ENCODE measurements at places on chromosomes 7 and 10.

GRCh38 chr7:121525155-121525819 lies 129.2 kb upstream of the FAM3C start:
- no peak for DNase-seq

- DNase-seq = no peak
Observed at GRCh38 chr7:158409816-158410330, 177.8 kb downstream of the PTPRN2 start.

DNA sequence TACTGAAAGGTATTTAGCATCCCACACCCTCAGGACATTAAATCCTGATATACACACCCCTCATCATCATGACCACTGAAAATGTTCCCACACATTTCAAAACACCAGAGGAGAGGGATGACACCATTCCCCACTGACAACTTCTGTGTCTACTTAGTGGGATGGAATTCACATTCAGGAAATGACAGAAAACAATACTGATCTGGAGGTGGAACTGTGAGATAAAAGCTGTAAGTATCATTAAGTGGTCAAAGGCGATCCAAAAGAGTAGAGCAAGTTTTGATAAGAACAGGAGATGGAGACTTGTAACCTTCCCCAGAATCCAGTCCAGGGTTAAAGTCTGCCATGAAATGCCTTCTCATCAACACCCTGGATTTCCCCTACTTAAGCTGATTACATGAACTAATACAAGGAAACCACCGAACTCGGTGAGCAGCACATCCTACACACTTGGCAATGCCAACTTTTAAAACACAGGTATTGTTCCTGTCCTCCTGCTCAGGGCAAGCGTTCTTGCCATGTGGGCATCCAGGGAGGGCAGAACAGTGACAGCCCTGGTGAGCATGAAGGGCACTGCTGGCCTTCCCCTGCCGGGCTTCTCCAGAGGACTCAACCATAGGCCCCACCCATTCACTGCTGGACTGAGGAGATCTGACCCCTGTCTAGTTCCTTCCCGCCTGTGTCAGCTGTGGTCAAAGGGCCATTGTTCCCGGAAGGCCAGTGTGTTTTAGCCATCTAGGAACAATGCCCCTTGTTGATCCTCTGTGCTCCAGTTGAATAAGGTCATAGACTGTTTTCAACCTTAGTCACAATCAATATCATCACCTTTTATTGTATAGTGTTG lies 85.0 kb downstream of the SGMS1 start:
- DNase-seq = no peak

DNA sequence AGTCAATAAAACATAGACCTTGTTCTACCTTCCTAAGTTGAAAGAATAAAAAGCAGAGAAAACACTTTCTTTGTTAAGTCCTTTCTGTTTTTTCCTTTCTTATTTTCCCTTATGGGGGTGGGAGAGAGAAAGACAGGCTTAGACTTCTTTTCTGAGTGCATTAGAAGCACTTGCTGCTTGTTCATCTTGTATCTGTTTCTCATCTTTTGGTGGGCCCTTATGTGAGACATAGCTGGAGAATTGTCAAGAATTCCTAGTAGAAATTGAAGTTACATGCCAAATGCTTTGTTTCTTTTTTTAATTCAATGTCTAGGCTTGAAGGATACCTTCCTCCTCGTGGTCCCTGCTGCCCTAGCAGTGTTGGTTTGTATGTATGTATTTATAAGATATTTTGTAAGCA lies 6.7 kb downstream of the EIF4EBP2 start:
- DNase-seq = no peak

GRCh38 chr10:106296750-106297392 lies 867.6 kb downstream of the SORCS1 start:
- DNase-seq = no peak

DNA sequence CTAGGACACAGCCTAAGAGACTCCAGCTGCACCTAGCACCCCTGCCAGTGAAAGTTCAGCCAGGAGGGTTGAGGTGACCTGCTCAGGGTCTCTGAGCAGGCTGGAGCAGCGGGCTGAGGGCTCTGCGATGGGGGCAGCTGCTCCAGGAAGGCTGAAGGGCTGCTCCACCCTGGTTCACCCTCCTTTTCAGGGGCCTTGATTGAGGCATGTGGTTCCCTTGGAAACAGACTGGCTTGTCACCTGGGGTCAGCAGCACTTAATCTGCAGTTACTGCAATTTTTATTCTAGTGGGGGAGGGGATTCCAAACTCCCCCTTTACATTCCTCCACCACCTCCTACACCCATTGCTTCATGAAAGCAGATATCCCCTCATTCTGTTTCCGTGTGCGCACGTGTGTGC lies 85.3 kb upstream of the UNC5B start:
- DNase-seq = no peak

DNA sequence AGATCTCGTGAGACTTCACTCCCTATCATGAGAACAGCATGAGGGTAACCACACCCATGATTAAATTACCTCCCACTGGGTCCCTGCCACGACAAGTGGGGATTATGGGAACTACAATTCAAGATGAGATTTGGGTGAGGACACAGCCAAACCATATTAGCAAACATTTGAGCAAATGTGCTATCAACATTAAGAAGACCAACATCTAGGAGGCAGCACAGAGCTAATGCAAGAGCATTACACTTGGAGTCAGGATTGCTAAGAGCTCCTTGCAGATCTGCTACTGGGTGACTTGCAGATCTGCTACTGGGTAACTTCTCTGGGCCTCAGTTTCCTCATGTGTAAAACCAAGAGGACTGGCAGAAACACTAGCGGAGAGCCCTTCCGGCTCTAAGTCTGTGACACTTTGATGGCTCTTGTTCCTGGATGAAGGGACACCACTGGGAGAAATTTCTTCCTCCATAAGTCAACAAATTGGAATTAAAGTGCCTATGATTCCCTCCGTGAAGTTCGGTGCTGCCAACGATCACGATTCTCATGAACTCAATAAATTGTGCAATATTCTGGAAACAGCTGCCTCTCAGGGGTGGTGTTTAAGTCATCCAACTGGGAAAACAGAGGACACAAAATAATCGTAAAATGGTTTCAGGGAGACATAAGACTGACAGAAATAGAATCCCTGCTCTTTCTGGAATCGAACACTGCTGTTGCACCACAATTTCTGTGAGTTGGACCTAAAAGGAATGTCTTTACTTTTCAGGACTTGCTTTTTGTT lies 115.8 kb upstream of the ITGB1 start:
- DNase-seq = peak; percentile 4

GRCh38 chr7:94650147-94651051 lies 5.5 kb downstream of the SGCE start:
- no peak for DNase-seq

- DNase-seq = peak; percentile 72
Observed at GRCh38 chr10:11403116-11403515, 208.3 kb downstream of the USP6NL start.

- no peak for DNase-seq
Observed at GRCh38 chr7:80600046-80600445, 38.4 kb upstream of the CD36 start.

DNA sequence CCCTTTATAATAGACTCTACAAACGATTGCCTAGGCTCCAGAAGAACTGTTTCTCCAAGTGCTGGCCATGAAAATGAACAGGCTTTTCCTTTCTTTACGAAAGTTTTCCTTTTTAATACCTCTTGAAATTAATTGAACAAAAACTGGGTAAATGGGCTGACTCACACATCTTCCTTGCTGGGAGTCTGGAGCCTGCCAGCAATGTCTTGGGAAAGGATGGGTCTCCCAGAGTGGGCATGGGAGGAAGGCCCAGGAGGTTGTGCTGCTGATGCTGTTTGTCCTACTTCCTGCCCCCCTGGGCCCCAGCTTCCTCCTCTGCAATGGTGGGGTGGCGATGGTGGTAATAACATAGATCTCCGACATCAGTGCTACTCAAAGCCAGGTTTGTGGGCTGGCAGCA lies 174.1 kb downstream of the RPS24 start:
- no peak for DNase-seq

DNA sequence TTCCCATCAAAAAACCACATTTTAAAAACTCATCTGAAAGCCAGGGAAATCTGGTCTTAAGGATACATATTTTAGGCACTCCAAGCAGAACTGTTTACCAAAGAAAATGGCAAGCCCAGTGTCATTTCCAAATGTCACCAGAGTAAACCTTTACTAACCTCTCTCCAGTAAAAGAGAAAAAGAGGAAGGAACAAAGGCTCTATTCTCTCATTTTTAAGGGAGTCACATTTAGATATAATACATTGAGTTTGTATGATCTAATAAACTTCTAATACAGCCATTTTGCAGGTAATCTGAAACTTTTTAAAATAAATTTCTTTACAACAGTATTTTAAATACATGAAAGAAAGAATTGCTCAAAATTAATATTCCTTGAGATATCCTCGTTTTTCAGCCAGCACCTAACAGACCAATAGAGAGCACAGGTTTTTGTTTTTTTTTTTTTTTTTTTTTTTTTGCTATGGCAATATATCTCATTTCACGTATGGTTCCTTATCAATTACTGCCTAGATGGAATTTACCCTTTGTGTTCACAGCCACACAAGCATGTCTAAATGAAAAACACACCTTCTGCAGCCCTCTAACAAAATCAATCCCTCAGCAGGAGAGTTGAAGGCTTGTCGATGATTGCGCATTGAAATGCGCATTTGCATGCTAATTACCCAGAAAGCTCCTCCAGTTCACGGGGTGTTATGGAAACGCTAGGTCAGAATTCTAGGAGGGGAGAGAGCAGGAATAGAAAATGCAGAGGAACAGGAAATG lies 39.8 kb upstream of the MSRB2 start:
- no peak for DNase-seq

DNA sequence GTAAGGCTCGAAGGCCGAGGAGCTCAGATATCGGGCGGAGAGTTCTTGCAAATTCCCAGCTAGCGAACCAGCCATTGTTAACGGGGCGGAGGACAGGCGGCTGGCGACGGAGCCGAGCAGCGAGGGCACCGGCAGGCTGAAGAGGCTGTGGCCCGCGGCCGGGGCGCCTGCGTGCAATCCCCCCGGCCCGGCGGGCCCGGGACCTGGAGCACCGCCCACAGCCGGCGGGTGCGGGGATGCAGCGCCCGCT lies 4.1 kb downstream of the VAX1 start:
- DNase-seq = peak; percentile 23

All from hematopoietic multipotent progenitor cell treated with erythropoietin and hydrocortisone succinate and interleukin-3 and kit ligand, for 4 days (in vitro differentiated cells).